ELR (cell line): ENCODE measurements at places on chromosomes 2 and 18.

DNA sequence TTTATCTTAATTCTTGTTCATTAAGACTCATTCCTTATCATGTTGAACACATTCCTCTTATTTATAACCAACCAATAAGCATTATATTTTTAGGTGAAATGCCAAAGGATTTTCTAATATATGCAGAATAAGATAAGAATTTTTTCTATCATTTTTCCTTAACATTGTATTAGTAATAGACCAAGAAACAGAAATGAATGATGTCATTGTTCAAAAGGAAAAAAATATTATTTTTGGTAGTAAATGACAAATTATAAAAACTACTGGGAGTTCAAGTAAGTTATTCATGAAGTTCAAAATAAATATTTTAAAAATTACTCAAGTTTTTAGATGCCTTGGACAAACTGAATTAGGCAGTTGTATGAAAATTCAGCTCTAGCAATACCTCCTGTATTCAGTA is 25.5 kb downstream of the DCAF17 start:
- no peak for DNase-seq

DNA sequence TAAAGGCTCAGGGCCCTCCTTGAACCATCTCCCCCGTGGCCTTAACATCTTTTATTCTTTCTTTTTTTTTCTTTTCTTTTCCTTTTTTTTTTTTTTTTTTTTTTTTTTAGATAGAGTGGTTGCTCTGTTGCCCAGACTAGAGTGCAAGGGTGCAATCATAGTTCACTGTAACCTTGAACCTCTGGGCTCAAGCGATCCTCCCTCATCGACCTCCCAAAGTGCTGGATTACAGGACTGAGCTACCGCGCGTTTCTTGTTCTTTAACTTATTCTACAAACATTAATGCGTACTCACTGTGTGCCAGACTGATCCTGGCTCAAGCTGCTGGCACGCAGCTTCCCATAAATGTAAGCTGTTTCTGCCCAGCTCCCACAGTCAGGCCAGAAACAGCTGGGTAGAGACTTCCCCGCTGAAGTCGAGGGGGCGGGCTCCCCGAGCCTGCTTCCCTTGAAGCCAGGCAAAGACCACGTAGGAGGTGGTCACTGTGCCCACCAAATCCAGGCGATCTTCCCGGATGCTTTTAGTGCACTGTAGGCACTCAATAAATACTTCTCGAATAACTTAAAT is 29.2 kb upstream of the ATP6V1B1 start:
- no peak for DNase-seq

DNA sequence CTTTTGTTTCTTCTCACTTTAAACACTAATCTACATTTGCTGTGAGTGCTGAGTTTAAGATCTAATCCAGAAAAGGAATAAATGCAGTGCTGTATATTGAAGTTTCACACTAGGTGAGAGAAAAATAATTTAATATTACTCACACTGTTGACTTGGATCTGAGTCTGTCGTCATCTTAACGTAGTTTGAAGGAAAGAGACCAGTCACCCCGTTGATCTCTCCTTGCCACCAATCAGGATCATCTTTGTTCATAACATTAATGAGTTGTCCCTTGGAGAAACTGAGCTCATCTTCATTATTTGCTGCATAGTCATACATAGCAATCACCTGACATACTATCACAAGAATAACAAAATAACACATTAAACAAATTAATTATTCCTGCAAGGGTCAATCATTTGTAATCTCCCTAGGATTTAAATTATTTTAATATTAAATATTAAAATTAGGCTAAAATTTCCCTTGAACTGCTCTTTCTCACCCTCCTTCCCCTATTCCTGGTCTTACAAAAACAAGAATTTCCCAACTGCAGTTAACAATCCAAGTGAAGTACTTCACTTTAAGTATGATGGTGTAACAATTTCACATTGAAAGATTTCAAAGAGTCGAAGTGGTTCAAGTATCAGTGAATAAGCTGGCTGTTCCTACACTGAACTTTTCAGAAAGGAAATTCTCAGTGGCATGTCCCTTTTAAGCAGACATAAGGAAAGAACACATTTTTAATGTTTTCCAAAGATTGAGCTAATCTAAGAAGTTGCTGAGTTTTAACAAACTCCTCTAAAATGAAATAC is 71.3 kb downstream of the FAM228A start:
- DNase-seq, result peak; percentile 34

GRCh38 chr2:203711399-203711798 is 5.0 kb downstream of the CD28 start:
- no peak for DNase-seq

DNA sequence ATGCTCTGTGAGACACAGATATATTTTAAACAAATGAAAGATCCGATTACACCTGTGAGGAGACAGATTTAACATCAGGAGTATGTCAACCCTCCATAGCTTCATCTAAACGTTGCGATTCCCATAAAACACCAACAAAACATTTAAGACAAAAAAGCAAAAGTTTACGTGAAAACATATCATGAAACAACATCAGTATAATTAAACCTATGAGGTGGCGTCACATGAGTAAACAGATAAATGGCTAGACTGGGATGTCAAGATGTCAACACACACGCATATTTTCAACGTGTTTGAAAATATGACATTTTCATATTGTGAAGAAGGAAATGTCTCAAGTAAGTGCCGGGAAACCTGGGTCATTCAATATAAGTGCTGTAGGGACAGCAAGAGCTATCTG is 25.5 kb upstream of the GPC1 start:
- DNase-seq, result no peak

- DNase-seq, result no peak
Measured at GRCh38 chr2:109266496-109266895, 137.5 kb downstream of the SH3RF3 start.

- DNase-seq, result peak; percentile 81
Measured at GRCh38 chr2:186349508-186349907, 136.6 kb upstream of the ZC3H15 start.

- no peak for DNase-seq
Measured at GRCh38 chr2:239396881-239397681, 3.7 kb downstream of the HDAC4 start.

DNA sequence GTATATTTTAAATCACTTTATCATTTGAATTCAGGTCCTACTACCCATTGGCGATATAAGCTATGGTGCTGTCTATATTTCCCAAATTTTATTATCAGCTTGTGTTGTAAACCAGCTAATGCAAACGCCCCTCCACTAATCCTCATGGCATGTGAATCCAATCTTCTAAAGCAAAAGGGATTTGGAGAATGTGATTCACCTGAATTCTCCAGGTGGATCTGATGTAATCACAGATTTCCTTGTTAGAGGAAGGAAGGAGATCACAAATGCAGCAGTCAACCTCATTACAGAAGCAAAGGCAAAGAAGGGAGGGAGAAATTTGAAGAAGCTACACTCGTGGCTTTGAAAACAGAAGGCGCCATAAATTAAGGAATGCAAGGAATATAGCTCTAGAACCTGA is 431.1 kb upstream of the CDH19 start:
- DNase-seq, result no peak
